Sigmoid colon (tissue), 7 donors: ENCODE measurements at places on chromosomes 4 and X.

- no peaks in the 10 kb centered on the region for H3K4me1 ChIP-seq
- H3K4me3 ChIP-seq, result no peak overlapping the region
- DNase-seq, result no peak
- no peaks in the 10 kb centered on the region for H3K27me3 ChIP-seq
These were observed 110.8 kb downstream of the SPRY1 start for GRCh38 chr4:123507376-123507775.

DNA sequence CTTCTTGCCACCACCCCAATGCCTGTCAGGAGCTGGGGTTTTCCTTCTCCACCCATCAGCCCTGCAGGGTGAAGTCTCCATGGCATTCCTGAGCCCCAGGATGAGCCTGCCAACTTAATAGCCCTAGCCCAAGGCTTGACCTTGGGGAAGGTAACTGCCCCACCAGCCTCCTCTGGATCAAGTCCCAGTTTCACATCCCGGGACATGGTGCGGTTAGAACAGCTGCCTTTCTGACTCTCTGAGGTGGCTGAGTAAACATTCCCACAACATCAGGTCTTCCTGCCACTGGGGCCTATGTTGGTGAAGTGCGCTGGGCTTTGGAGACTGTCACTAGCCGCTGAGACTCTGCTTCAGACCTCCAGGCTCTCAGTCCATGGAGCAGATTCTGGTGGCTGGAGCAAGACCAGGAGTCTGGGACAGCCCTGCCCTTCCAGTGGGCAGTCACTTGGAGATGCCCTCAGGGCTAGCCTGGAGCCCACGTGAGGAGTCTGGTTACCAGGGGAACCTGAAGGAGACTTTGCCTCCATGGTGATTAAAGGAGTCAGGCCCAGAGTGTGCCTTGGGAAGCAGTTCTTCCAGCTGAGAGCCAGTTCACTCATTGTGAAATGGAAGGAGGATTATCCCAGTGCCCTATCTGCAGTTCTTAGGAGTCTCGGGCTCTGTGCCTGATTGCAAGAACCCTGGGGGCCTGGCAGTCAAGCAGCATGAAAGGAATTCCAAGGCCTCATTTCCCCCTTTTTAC is 56.8 kb downstream of the SMIM20 start:
- H3K4me1 ChIP-seq, result peaks cover 14% of the 10 kb centered on the region
- no peaks in the 10 kb centered on the region for H3K27me3 ChIP-seq
- no peak overlapping the region for H3K4me3 ChIP-seq
- DNase-seq, result no peak
- no peaks in the 10 kb centered on the region for H3K36me3 ChIP-seq
- H3K27ac ChIP-seq, result no peak overlapping the region

GRCh38 chrX:102849396-102849795 is 87.7 kb upstream of the RAB40AL start:
- no peak overlapping the region for H3K27ac ChIP-seq
- no peak for DNase-seq
- no peaks in the 10 kb centered on the region for H3K27me3 ChIP-seq
- no peaks in the 10 kb centered on the region for H3K36me3 ChIP-seq
- no peaks in the 10 kb centered on the region for H3K4me1 ChIP-seq

DNA sequence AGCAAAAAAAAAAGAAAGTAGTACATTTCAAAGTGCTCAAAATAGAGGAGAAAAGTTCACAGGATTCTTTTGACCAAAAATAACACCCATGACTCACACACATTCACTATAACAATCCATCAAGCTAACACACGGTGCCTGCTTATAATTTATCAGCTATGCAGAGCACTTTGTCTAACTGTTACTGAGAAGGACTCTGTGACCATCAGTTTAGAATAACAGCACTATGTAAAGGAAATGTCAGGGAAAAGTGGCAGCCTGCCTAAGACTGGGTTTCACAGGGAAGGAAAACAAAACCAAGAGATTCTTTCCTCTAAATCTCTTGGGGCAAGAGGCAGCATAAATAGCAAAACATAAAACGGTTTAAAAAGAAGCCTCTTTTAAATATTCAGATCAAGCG is 54.8 kb downstream of the CCDC149 start:
- H3K36me3 ChIP-seq, result no peaks in the 10 kb centered on the region
- H3K4me3 ChIP-seq, result no peak overlapping the region
- H3K4me1 ChIP-seq, result no peaks in the 10 kb centered on the region
- DNase-seq, result no peak

GRCh38 chr4:92305148-92305877 is 1.5 kb downstream of the GRID2 start:
- H3K27ac ChIP-seq, result no peak overlapping the region
- H3K27me3 ChIP-seq, result peaks cover 31% of the 10 kb centered on the region
- H3K36me3 ChIP-seq, result no peaks in the 10 kb centered on the region

DNA sequence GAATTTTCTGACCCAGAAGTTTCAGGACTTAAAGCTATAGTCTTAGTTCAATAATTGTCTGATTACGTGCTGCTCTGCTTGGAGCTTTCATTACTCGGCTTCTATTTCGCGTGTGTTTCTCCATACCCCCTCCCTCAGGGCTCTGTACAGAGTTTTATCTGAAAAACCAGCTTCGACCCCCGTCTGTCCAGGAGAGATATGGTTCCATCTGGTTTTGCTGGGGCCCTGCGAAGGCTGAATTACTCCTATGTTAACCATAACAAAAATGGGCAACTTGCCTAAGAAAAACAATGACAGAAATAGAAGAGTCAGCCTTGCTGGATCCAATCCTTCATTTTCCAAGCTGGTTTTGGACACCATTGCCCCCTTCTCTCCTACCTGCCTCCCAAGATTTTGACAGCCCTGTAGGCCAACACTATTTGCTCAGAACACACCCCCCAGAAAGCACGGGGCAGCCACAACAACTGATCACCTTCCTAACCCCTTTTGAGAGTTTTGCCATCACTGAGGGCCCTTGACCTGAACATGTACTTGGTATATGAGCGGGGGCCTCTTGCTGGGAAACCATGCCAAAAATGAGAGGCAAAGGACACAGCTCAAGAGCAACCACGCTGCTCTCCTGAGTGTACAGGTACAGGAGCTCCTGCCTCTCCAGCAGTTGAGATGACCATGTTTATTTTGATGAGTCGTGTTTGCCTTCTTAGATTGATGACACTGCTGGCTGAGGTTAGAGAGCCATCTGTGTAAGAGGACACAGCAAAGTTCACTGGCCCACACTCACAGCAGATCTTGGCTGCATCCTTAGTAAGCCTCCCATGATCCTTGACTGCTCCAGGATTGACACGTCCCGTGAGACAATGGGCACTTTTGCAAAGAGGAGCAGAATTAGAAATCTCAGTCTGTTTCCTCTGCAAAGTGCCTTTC is 36.2 kb upstream of the ATP6AP2 start:
- H3K27me3 ChIP-seq, result no peaks in the 10 kb centered on the region
- no peaks in the 10 kb centered on the region for H3K36me3 ChIP-seq
- H3K27ac ChIP-seq, result no peak overlapping the region
- no peak for DNase-seq

DNA sequence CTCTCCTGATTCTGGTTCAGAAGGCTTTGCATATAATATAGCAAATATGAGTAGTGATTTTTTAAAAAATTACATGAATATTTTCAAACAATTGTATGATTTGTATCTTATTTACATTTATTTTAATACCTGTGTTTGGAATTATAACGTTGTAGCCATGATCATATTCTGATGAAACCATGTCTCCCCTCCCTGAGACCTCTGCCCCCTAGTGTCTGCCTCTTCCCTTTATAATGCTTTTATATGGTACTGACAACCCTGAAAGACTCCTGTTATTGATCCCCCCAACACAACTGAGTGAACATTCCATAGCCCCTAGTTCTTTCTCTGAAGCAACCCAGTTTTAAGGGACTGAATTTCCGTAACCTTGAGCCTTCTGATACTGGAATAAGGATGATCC is 187.4 kb downstream of the SOX3 start:
- no peaks in the 10 kb centered on the region for H3K4me1 ChIP-seq
- no peak overlapping the region for H3K4me3 ChIP-seq
- H3K27me3 ChIP-seq, result no peaks in the 10 kb centered on the region
- DNase-seq, result no peak
- no peak overlapping the region for H3K27ac ChIP-seq

DNA sequence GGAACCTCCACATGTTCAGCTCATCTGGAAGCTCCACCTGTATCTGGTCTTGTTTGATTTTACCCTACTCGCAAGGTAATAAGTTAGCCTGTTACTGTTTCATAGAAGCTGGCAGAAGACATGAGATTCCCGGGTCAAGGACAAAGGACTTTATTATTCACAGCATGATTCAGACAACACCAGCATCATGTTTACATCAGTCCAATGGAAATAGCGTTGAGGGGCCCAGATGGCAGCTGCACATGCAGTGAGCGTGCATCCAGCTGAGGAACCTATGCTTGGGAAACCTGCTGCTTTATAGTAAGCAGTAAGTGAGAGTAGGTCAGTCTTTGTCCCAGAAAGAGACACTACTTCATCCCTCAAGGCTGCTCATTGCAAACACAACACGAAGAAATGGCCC is 19.8 kb downstream of the TSPAN5 start:
- no peak for DNase-seq
- H3K36me3 ChIP-seq, result no peaks in the 10 kb centered on the region
- no peak overlapping the region for H3K4me3 ChIP-seq
- no peak overlapping the region for H3K27ac ChIP-seq
- H3K27me3 ChIP-seq, result no peaks in the 10 kb centered on the region

DNA sequence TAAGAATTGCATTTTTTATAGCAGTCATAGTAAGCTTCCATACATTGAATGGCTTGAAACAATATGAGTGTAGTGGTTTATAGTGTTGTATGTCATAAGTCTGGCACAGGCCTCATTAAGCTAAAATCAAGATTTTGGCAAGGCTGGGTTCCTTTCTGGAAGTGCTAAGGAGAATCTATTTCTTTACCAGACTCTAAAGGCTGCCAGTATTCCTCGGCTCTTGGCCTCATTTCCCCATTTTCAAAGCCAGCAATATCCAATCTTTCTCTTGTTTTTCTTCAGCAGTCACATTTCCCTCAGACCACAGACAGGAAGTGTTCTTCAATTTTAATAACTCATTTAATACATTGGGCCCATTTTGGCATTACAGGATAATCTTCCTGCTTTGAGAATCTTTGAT is 1155.5 kb upstream of the PABPC4L start:
- no peaks in the 10 kb centered on the region for H3K4me1 ChIP-seq
- DNase-seq, result no peak
- no peaks in the 10 kb centered on the region for H3K36me3 ChIP-seq
- no peak overlapping the region for H3K27ac ChIP-seq
- no peaks in the 10 kb centered on the region for H3K27me3 ChIP-seq
